ENCODE measurements at places on chromosomes 2 and 18.

GRCh38 chr2:20062615-20063545 is 11.5 kb upstream of the LAPTM4A start:
- H3K4me3 ChIP-seq, result no peak overlapping the region
- DNase-seq, result no peak
- no peaks in the 10 kb centered on the region for H3K27me3 ChIP-seq
- no peak overlapping the region for H3K27ac ChIP-seq
- H3K36me3 ChIP-seq, result no peaks in the 10 kb centered on the region

- no peaks in the 10 kb centered on the region for H3K36me3 ChIP-seq
- no peak overlapping the region for H3K4me3 ChIP-seq
- no peak for DNase-seq
- H3K27ac ChIP-seq, result no peak overlapping the region
- no peaks in the 10 kb centered on the region for H3K4me1 ChIP-seq
These were observed 57.6 kb downstream of the ATOH8 start for GRCh38 chr2:85811180-85812093.

DNA sequence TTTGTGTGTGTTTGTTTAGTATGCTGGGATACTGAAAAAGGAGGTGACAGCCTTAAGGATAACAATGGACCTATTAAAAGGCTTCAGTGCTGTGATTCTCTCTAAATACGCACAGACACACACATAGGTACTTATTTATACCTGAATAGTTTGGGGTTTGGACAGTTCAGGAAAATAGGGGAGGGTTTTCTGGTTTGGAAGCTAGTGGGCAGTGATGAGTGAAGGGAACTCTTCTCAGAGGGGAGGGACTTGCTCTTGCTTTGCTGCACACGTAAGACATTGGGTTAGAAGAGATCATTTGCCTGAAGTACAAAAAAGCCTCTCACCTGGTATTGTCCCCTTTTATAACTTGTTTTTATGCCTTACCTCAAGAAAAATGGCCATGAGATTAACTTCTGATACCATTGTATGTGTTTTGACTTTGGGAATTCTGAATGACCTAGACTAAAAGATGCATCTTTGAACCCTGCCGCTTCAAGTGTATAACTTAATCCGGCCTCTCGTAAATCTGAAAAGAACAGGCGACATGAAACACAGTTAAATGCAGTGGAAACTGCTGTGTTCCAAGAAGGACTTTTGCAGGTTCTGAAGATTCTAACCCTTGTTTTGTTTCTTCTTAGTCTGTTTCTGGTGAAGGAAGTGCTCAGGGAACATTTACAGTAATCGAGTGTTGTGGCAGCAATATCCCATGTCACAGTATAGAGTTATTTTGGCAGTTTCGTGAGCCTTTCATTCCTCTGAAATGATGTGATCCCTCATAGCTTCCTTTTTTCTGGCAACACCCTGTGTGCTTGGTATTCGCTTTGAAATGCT is 2.5 kb downstream of the CRIM1 start:
- DNase-seq, result no peak
- no peaks in the 10 kb centered on the region for H3K36me3 ChIP-seq
- peaks cover 8% of the 10 kb centered on the region for H3K4me1 ChIP-seq
- peak overlapping the region; percentile 76 for H3K4me3 ChIP-seq
- peaks cover 4% of the 10 kb centered on the region for H3K27me3 ChIP-seq
- H3K27ac ChIP-seq, result no peak overlapping the region

DNA sequence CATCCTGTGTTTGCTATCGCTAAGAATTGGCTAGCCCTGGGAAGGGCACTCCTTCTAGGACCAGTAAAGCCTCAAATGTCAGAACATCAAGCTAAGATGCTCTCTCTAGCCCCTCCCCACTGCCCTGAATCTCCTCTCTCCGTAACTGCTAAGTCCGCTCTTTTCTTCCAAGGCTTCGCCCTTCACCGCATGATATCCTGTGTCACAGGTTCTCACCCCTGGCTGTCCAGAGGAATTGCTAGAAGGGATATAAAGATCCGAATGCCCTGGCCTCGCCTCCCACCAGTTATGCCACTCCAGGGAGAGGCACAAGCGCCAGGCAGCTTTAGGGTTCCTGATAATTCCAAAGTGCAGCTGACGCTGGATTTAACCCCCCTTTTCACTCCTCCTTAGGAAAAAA is 17.1 kb upstream of the GPR45 start:
- no peak for DNase-seq
- H3K4me3 ChIP-seq, result no peak overlapping the region
- no peaks in the 10 kb centered on the region for H3K4me1 ChIP-seq
- H3K27me3 ChIP-seq, result no peaks in the 10 kb centered on the region
- H3K36me3 ChIP-seq, result no peaks in the 10 kb centered on the region

DNA sequence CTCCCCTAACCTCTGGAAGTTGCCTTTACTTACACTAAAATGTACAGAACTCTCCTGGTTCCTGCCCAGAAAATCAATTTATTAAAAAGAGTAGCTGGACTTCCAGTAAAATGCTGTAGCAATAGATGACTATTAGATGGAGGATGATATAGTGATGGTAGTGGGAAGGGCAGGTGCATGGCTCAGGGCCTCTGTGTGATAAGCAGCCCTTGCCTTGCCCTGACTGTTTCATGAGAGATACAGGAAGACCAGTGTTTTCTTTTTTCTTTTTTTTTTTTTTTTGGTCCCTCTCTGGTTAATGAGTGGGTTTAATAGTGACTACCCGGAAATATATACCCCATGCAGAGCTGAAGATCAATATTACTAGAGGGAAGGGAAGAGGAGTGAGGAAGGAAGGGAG is 48.7 kb upstream of the NEDD4L start:
- no peaks in the 10 kb centered on the region for H3K27me3 ChIP-seq
- no peaks in the 10 kb centered on the region for H3K36me3 ChIP-seq
- H3K4me3 ChIP-seq, result no peak overlapping the region
- no peaks in the 10 kb centered on the region for H3K4me1 ChIP-seq
- no peak for DNase-seq

DNA sequence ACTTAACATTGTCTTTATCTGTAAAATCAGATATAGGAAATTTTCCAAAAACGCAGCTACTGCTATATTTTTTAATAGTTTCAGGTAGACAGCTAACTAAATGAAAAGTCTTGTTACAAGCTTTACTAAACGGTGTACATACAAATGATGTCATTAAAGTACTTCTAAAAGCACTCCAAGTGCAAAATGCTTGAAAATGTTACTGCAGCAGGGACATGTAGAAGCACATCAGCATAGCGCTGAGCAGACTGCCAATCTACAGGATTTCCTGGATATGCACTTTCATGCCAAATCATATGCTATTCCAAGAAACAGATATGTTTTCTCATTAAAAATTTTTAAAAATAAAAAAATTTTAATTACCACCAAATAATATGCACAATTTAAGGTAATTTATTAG is 61.7 kb downstream of the SMAD2 start:
- H3K36me3 ChIP-seq, result peaks cover 24% of the 10 kb centered on the region
- no peak overlapping the region for H3K4me3 ChIP-seq
- no peaks in the 10 kb centered on the region for H3K4me1 ChIP-seq
- H3K27ac ChIP-seq, result no peak overlapping the region
- no peaks in the 10 kb centered on the region for H3K27me3 ChIP-seq

DNA sequence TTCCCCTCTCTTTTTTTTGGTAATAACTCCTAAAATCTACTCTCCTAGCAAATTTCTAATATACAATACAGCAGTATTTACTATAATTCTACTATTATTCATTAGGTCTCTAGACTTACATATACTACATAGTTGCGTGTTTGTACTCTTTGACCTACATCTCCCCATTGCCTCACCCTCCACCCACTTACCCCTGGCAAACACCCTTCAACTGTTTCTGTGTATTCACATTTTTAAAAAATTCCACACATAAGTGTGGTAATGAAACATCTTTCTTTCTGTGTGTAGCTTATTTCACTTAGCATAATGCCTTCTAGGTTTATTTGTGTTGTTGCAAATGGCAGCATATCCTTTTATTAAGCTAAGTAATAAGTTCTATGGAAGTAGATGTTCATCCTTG is 336.0 kb downstream of the CCDC85A start:
- H3K27me3 ChIP-seq, result no peaks in the 10 kb centered on the region
- no peaks in the 10 kb centered on the region for H3K4me1 ChIP-seq
- no peak overlapping the region for H3K27ac ChIP-seq
- no peaks in the 10 kb centered on the region for H3K36me3 ChIP-seq
- H3K4me3 ChIP-seq, result no peak overlapping the region
- DNase-seq, result no peak

DNA sequence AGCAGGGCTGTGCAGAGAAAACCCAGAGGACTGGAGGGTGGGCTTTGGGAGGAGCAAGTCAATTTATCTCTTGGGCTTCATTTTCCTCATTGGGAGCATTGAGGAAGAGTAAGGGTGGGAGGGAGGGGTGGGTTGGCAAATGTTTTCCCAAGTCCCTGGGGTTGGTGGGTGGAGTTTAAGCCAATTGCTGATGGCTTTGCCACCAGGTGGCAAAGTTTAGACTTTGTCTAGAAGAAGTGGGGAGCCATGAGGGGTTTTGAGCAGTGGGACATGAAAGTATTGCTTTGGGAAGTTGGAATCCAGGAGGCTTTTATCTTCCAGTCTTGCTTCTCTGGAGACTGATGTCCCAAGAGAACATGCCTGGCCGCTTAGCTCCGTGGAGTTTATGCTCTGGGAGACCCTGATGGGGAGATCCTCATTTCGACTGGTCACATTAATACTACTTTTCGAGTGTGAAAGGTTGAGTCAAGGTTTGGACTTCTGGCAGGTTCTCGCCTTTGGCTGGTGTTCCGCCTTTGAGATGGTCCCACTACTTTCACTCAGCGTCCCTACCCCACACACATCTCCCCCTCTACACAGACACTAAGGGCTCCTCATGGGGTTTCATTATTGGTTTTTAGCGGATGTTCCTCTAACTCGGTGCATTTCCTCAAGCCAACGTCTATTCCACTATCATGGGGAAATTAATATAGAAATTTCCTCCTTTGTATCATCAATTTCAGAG is 126.7 kb downstream of the PRKCE start:
- no peaks in the 10 kb centered on the region for H3K27me3 ChIP-seq
- no peak overlapping the region for H3K27ac ChIP-seq

GRCh38 chr2:25332571-25332970 is 9.2 kb downstream of the DNMT3A start:
- H3K27me3 ChIP-seq, result no peaks in the 10 kb centered on the region
- no peak for DNase-seq
- peaks cover 2% of the 10 kb centered on the region for H3K36me3 ChIP-seq
- H3K4me1 ChIP-seq, result peaks cover 35% of the 10 kb centered on the region
- no peak overlapping the region for H3K27ac ChIP-seq
- no peak overlapping the region for H3K4me3 ChIP-seq

- no peaks in the 10 kb centered on the region for H3K36me3 ChIP-seq
- H3K4me3 ChIP-seq, result no peak overlapping the region
- no peaks in the 10 kb centered on the region for H3K27me3 ChIP-seq
- no peak overlapping the region for H3K27ac ChIP-seq
These were observed 14.7 kb downstream of the CNTNAP5 start for GRCh38 chr2:124039762-124040291.

DNA sequence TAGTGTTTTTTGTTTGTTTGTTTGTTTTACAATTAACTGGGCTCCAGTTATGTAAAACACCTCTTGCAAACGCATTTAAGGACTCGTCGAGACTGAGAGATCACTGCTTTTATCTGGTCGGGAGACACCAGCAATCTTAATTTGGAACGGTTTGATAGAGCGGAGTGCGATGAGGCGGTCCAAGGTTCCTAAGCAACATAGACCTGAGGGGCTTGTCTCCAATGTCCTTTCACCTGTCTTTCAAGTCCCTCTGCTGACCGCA is 729 bp upstream of the SELENOI start:
- peaks cover 14% of the 10 kb centered on the region for H3K4me1 ChIP-seq
- no peak for DNase-seq
- no peaks in the 10 kb centered on the region for H3K36me3 ChIP-seq
- H3K27ac ChIP-seq, result peak overlapping the region; percentile 94

DNA sequence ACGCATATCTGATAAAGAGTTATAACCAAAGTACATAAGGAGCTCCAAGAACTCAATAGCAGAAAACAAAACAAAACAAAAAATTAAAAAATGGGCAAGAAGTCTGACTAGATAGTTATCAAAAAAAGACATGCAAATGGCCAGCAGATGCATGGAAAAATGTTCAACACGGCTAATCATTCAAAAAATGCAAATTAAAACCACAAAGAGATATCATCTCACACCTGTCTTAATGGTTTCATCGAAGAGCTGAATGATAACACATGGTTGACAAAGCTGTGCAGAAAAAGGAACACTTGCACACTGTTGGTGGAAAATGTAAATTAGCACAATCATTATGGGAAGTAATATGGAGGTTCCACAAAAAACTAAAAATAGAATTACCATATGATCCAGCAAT is 751.3 kb upstream of the POU3F3 start:
- no peak overlapping the region for H3K4me3 ChIP-seq
- no peak for DNase-seq
- no peaks in the 10 kb centered on the region for H3K4me1 ChIP-seq
- no peaks in the 10 kb centered on the region for H3K36me3 ChIP-seq
- H3K27ac ChIP-seq, result no peak overlapping the region

DNA sequence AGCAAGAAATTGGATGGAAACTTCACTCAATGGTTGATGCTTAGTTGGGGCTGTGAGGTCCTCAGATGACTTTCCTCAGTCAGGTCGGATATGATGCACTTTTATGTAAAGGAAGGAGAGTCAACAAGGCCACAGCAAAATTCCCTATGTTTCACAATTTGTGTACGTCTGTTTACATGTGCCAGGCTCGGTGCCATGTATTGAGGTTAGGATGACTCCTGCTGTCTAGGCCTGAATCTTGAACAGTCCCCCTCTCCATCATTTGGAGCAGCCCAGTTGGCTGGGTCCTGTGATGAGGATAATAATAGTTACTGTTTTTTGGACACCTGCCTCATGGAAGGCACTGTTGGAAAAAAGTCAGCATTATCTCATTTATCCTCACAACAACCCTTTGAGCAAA is 43.1 kb downstream of the VSNL1 start:
- H3K27me3 ChIP-seq, result no peaks in the 10 kb centered on the region
- no peak for DNase-seq
- H3K27ac ChIP-seq, result no peak overlapping the region
- no peaks in the 10 kb centered on the region for H3K4me1 ChIP-seq
- H3K4me3 ChIP-seq, result no peak overlapping the region

- peaks cover 15% of the 10 kb centered on the region for H3K4me1 ChIP-seq
- peak overlapping the region; percentile 99 for H3K4me3 ChIP-seq
- H3K36me3 ChIP-seq, result no peaks in the 10 kb centered on the region
- no peak for DNase-seq
These were observed 1.1 kb downstream of the HADHB start for GRCh38 chr2:26245810-26246209.

- H3K4me1 ChIP-seq, result no peaks in the 10 kb centered on the region
- no peaks in the 10 kb centered on the region for H3K27me3 ChIP-seq
- H3K27ac ChIP-seq, result no peak overlapping the region
- H3K36me3 ChIP-seq, result no peaks in the 10 kb centered on the region
- H3K4me3 ChIP-seq, result no peak overlapping the region
- no peak for DNase-seq
These were observed 108.5 kb downstream of the DDX1 start for GRCh38 chr2:15700131-15700530.

GRCh38 chr2:215940645-215941184 is 72.6 kb downstream of the MREG start:
- H3K4me3 ChIP-seq, result no peak overlapping the region
- H3K27ac ChIP-seq, result no peak overlapping the region
- no peak for DNase-seq
- no peaks in the 10 kb centered on the region for H3K4me1 ChIP-seq
- H3K36me3 ChIP-seq, result no peaks in the 10 kb centered on the region

GRCh38 chr2:237221443-237221842 is 135.8 kb downstream of the COPS8 start:
- H3K27ac ChIP-seq, result no peak overlapping the region
- no peaks in the 10 kb centered on the region for H3K4me1 ChIP-seq
- H3K4me3 ChIP-seq, result no peak overlapping the region
- DNase-seq, result no peak
- H3K36me3 ChIP-seq, result no peaks in the 10 kb centered on the region
- H3K27me3 ChIP-seq, result peaks cover 3% of the 10 kb centered on the region

Data from effector memory CD4-positive, alpha-beta T cell (primary cell).